ENCODE measurements at places on chromosomes 16 and 17. TPM values are rescaled to one million over a fixed set of nuclear protein-coding genes. Genes with fewer than 3 reads are reported as not detected.

GRCh38 chr16:84055801-84056634, 13.4 kb upstream of the SLC38A8 start:
- DNase-seq: no peak

DNA sequence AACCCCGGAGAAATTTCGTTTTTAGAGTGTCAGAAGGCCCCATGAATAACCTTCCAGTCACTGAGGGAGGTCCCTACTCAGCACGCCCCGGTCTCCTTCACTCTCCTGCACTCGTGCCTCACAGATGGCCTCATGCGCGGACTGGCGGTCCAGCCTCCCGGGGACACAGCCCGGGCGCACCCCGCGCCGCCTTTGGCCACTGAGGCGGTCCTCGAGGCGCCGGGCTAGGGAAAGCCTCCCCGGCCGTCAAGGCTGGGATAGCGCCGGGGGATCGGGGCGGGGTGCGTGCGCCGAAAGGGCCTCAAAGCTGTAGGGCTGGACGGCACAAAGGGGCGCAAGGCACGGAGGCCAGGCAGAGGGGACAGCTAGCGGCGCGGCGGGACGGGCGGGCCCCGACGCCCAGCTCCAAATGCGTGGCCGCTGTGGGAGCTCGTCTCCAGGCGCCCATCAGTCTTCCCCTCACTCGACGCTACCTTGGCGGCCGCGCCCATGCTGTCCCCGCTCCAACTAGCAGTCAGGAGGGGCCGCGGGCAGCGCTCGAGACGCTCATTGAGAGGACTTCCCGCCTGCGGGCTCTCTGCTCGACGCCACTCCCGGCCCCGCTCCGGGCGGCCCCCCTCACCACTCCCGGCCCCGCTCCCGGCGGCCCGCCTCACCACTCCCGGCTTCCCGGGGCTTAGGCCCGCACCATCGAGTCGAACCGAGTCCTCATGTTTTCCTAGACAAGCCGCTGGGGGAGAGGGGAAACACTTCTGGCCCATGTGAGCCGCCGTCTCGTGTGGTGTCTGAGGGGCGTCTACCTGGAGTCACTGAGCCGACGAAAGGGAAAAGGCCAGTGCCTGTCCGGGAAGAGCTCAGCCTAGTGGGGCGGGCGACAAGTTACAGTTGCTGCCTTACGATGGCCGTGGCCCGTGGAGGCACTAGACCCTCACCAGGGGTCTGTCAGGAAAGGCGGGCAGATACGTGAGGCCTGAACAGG, at the start of gene USP6:
Gene USP6, plus strand, starts transcription at position 360 of the 979 bp plus-strand sequence. CDS start 14,336 bp downstream, outside the sequence.
- peak; percentile 43 for DNase-seq

The TPSD1 gene
- not detected for total RNA-seq

The MYOCD gene
- not detected for total RNA-seq

The PLSCR3 gene
- total RNA-seq: 58.2 TPM
